Stimulated activated CD4-positive, alpha-beta T cell treated with anti-CD3 and anti-CD28 coated beads, Interleukin-1b, Interleukin-23, amount 100 ng/mL, for 1 hour (primary cell): ENCODE measurements at places on chromosomes 4 and X.

- DNase-seq: no peak
These were observed 2185.1 kb upstream of the TENM3 start for GRCh38 chr4:180057891-180058671.

DNA sequence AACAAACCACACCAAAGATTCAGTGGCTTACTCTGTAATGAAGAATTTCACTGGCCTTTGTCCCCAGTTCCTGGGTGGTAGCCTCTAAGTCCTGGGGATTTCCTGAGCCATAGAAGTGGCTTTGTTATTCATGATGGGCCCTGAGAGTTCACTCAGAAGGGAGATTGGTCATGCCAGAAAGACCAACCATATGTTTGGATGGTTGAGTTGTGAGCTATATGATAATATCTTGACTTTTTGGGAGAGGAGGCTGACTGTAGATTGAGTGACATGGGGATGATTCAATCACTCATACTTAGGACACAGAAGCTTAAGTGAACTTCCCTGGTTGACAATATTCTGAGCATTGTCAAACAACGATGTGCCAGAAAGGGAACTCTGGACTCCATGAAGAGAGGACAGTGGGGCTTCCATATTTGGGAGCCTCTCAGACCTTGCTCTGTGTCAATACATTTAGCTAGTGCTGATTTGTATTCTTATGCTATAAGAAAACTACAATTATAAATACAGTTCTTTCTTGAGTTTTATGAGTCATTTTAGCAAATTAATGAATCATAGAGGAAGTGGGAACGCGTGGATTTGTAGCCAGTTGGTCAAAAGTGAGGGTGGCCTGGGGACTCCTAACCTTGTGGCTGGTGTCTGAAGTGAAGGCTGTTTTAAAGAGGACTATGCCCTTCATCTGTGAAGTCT lies 392.0 kb downstream of the GBA3 start:
- DNase-seq: no peak

GRCh38 chr4:3706111-3706511 lies 60.1 kb upstream of the ADRA2C start:
- DNase-seq: no peak

GRCh38 chr4:141348573-141348972 lies 127.9 kb downstream of the ZNF330 start:
- no peak for DNase-seq

DNA sequence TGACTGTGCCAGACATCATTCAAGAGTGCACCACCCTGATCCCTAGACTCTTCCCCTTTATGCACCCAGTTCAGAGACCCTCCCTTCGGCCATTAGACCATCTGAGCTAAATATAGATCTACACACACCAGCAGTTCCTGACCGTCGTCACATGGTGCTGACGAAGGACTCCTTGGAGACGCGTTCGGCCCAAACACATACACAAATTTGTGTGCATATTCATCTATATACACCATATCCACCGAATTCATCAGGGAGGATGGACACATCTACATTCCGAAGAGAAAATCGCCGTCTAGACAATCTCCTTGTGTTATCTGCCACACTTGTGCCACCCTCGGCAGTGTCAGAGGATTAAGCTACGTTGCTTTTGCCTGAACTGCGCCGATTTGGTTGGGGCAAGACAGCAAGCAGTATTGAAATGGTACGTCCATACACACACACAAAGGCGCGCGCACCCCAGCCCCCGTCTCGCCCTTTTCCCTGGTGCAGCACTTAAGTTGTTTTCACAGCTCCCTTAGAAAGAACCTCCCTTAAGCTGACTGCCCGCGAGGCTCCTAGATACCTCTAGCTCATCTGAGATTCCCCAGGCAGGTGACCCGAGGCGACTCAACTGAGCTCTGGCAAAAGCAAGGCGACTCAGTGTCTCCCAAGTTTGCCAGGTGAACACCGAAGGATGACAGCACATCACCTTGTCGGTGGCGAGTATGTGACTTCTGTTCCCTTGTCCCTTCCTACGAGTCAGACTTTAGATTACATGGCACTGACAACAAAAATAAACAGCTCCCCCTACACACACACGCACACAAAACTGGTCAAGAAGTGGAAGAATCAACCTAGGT lies 1.0 kb downstream of the RASGEF1B start:
- no peak for DNase-seq

DNA sequence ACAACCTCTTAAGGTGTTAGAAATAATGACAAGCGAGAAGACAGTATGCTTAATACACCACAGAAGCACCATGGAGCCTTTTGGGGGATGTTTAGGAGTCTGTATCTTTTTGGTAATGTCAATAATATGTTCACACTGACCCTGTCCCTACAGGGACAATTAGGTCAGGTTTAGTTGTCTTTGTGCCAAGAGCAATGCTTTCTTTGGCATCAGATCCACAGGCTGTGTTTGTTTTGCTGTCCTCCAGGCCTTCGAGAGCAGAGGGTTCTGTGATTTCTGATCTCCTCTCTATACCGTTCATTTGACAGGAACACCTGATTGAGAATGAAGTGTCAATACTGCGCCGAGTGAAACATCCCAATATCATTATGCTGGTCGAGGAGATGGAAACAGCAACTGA lies 153.8 kb downstream of the DCLK2 start:
- DNase-seq: no peak

DNA sequence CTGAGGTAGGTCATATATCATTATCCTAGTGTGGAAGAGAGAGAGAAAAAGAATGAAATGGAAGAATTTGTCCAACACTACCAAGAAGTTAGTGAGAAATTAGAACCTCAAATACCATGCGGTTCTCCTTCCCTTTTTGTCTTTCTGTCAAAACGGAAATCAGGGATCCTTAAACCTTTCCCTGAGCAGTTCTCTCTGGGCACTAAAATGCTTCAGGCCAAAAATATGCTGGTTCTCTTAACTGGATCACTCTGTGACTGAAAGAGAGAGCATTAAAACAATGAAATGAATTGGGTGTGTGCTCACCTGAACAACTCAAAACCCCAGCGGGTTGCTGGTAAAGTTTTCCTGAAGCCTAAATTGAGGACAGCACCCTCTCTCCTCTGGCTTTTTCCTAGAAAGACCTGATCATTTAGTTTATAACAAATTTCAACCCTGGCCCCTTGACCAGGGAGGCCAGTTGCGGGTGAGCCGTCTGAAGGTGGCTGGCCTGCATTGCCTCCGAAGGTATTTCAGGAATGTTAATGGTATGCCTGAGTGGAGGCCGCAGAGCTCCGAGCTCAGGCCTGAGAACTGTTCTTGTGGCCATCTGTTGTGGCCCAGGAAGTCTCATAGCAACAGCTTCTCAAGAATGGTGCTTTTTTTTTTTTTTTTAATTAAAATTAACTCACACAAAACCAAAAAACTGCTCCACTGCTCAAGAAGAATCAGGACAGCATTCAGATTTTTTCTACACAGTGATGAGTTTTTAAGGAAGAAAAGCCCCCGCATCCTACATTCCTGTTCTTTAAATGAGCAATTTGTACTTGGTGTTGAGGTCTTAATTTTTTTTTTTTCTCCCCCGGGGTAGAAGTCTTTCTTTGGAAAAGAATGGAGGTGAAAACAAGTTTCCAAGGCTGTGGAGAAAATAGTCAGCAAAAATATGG lies 155.1 kb downstream of the SHROOM3 start:
- DNase-seq: no peak

DNA sequence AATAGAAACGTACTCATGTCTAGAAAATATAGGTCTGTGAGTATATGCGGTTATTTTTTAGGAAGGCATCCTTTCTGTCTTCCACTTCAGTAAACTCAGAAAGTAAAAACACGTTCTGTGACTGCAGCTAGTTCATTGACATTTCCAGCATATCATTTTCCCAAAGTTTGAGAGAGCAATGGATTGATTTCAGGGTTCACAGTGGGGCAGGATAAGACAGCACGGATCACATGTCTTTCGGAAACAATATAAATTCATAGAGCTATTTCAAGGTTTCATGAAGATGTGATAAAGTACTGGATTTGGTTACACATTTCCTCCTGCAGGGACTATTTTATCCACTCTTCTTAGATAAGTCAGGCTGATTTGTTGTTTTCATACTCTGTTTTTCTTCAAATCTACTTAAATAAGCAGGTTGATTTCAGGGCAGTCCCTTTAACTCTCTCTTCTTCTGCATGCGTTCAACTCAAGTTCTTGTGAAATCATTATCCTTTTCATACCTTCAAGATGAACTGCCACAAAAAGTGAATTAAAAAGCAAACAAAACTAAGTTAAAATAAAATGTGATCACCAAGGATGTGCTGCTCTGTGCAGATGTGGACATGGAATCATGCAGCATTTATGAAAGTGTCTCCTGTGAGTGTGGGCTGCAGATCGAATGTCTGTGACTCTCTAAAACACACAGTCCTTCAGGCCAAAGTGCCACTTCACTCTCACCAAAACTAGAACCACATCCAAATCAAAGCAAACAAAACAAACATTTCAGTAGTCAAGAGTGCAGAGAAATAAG lies 187.7 kb downstream of the UNC5C start:
- DNase-seq: no peak

DNA sequence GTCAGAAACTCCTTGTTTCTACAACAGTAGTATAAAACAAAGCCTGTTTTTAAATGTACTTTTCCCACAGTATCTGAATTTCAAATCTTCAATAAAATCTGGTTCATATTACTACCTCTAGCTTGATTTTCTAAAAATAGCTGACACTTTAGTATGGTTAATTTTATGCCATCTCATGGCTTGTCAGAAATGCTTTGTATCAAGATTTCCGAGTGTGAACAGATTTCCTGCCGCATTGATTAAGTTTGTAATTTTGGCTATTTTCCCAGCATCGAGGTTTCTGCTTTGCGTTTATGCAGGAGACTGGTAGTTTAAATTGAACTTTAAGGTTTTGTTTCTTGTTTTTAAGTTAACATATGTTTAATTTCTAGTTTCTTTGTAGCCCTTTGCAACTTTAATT lies 44.2 kb downstream of the CLCN3 start:
- no peak for DNase-seq

DNA sequence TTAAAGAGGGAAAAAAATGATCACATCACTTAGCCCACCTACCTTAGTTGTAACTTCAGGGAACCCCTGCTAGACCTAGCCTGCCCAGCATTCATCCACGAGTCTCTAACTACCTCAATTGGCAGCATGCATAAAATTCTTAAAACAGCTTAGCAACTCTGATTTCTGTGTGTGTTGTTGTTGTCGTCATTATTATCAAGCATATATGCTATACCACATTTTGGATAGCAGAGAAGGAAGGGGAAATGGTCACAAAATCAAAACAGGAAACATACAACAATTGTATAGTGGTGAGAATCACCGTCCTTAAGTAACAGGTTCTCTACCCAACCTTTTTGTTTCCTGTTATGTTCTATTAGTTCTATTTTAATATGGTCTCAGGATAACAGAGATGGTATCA lies 2.7 kb upstream of the ACOT9 start:
- DNase-seq: no peak

DNA sequence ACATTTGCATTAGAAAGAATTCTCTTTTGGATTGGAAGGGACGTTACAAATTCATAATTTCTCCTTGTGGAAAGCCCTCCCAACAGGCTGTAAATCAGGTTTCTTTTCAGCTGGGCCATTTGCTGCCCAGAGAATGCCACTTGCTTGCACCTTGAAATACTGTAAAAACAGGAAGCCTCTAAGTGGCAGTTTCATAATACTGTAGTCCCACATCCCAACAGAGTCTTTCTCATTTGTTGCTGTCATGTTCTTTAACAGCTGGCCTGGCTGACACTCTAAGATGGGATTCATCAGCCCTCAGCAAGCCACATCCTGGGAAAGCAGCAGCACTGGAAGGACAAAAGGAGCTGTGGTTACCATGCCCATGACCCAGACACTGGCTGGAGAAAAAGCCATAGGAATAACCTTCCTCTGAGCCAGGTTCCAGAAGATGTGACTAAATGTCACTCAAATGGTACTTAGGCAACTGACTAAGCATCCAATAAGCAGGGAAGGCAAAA lies 221.9 kb upstream of the MBNL3 start:
- no peak for DNase-seq

DNA sequence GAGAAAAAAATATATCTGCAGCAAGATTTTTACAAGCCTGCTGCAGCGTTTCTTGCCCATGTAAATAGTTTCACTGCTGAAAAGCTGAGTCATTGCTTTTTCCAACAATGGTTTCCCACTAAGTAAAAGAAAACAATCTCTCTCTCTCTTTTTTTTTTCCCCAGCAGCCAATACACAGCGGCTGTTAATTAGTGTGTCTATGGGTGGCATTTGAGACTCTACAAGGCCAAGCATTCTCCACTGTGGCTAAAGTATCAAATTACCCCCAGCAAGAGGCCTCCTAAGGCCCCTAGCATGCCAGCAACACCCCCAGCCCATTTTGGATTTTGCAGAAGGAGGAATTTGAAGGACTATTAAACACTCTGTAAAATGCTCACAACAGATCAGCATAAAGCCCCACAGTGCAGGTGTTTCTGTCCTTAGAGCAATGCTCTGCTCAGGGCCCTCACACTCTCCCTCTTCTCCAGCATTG lies 837.4 kb downstream of the TRIML1 start:
- DNase-seq: no peak

GRCh38 chr4:101256222-101256621 lies 91.1 kb downstream of the PPP3CA start:
- no peak for DNase-seq

GRCh38 chr4:117383468-117383867 lies 298.1 kb upstream of the TRAM1L1 start:
- DNase-seq: no peak

DNA sequence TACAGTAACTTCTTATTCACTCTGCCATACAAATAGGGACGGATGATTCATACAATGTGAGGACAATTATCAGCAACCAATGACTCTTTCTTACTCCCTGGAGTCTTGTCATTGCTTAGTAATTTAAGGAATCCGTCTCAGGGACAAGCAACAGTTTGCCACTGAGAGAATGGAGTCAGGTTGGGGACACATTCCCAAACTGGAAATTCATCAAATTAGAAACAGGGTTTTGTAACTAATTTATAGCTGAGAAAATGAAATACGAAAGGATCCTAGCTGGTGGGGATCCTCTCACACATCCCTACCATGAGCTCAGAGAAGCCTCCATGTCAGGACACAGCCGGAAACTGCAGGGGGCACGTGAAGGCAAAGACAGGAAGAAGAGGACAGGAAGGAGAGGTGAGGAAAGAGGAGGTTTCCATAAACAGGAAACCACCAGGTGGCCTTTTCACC lies 50.4 kb upstream of the KDR start:
- no peak for DNase-seq

DNA sequence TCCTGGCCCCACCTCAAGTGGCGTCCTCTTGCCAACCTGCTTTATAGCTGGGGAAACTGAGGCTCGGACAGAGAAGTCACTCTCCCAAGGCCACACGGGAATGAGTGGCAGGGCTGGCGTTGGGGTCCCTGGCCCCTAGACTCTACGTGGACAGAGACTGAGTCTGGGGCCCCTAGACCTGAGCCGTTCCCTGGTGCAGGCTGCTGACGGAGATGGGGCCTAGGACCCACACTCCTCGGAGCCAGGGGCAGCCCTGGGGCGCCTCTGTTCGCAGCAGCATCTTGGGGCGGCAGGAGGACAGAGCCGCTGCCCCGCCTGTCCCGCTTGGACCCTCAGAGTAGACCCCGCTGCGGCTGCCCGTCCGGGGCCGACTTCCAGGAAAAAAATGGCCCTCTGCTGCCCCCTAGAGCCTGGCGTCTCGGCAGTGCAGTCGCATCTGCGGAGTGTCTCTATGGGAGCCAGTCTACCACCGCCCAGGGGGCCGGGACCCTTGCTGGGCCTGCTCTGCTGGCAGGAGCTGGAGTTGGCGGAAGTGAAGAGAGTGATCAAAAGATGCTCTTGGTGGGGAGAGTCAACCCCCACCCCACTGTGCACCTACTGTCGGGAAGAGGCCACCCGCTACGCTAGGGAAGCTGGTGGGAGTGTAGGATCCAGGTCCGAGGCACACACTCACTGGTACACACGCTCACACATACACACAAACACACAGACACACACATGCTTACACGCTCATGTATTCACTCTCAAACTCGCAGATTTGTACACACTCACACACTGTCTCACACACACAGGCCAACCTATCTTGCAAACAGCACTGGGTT lies 220.1 kb downstream of the AFAP1 start:
- DNase-seq: peak; percentile 58
